ENCODE measurements at places on chromosomes 4 and X. TPM values are rescaled to one million over a fixed set of nuclear protein-coding genes. Genes with fewer than 3 reads are reported as not detected.

The LRP2BP gene
- not detected for total RNA-seq

The DCTD gene
- 122 TPM for total RNA-seq

The ANAPC4 gene
- 32.4 TPM for total RNA-seq

The CNKSR2 gene
- total RNA-seq: 21.0 TPM

The PGAM4 gene
- not detected for total RNA-seq

The KLHL13 gene
- total RNA-seq: 13.2 TPM

The RPA4 gene
- total RNA-seq: 0.50 TPM

The ERAS gene
- 0.49 TPM for total RNA-seq

The ANOS1 gene
- 18.8 TPM for total RNA-seq

The HHIP gene
- total RNA-seq: 1.3 TPM

The HPSE gene
- 0.32 TPM for total RNA-seq

The GPRASP2 gene
- 20.9 TPM for total RNA-seq

The TMEM255A gene
- total RNA-seq: 0.70 TPM

The SCML2 gene
- 14.2 TPM for total RNA-seq

The KLHL34 gene
- not detected for total RNA-seq

The ENPEP gene
- 4.5 TPM for total RNA-seq

The EDA gene
- total RNA-seq: 2.5 TPM

The USP26 gene
- total RNA-seq: not detected

The DMP1 gene
- not detected for total RNA-seq

The KCND1 gene
- 1.2 TPM for total RNA-seq

The ADAD1 gene
- total RNA-seq: not detected

The PLP2 gene
- total RNA-seq: 0.75 TPM

The UGT8 gene
- 6.3 TPM for total RNA-seq

The IKBKG gene
- total RNA-seq: 20.3 TPM

The CCDC158 gene
- not detected for total RNA-seq

The C4orf51 gene
- total RNA-seq: not detected

The FAM9B gene
- not detected for total RNA-seq

The HELT gene
- total RNA-seq: not detected

The TACR3 gene
- total RNA-seq: 1.1 TPM

The SSX1 gene
- total RNA-seq: not detected

The MTHFD2L gene
- total RNA-seq: 19.9 TPM

The CYLC1 gene
- not detected for total RNA-seq

The UGT2B15 gene
- total RNA-seq: not detected

The SLC25A5 gene
- total RNA-seq: 403 TPM

The CCNB3 gene
- total RNA-seq: 0.89 TPM

Measured in neural crest cell (in vitro differentiated cells).